Esophagus muscularis mucosa (tissue), 4 donors: ENCODE measurements at places on chromosomes 2 and 18.

- H3K36me3 ChIP-seq: no peaks in the 10 kb centered on the region
- H3K4me1 ChIP-seq: no peaks in the 10 kb centered on the region
- H3K4me3 ChIP-seq: no peak overlapping the region
- H3K27me3 ChIP-seq: no peaks in the 10 kb centered on the region
Observed at GRCh38 chr2:147416099-147416498, 428.7 kb upstream of the ACVR2A start.

DNA sequence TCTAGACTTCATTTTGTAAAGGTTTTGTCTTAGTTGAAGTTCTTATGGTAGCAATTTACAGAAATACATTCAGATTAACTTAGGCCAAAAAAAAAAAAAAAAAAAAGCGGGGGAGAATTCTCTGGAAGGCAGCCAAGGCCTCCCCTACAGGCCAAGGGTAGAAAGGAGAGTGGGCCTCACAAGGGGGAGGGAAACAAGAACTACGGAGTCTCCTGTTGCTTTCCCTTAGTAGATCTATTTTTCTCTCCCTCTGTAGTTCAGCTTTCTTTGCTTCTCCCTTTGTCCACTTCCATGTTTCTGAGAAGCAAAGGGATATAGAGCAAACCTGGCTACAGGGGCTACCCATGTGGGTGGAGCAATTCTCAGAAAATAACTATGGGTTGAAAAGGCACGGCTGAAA lies 2.4 kb upstream of the STK11IP start:
- peaks cover 17% of the 10 kb centered on the region for H3K4me1 ChIP-seq
- H3K4me3 ChIP-seq: no peak overlapping the region
- no peak for DNase-seq
- no peak overlapping the region for H3K27ac ChIP-seq

DNA sequence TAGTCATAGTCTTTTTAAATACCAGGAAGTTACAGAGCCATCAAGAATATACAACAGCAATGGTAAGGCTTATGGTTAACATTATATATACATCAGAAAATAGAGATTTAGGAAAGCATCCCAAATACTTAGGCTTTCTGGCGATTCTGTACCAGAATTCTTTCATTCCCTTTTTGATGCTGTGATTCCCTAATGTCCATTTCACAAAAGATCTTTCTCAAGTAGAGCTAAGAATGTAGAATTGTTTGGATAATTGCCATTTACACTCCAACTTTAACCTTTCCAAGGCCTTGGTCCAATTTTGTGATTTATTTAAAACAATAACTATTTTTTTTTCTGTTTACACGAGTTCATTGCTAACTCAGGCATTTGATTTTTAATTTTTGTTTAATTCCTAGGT lies 422.2 kb downstream of the MTX2 start:
- no peaks in the 10 kb centered on the region for H3K27me3 ChIP-seq
- no peak overlapping the region for H3K4me3 ChIP-seq
- no peaks in the 10 kb centered on the region for H3K36me3 ChIP-seq
- no peak for DNase-seq

DNA sequence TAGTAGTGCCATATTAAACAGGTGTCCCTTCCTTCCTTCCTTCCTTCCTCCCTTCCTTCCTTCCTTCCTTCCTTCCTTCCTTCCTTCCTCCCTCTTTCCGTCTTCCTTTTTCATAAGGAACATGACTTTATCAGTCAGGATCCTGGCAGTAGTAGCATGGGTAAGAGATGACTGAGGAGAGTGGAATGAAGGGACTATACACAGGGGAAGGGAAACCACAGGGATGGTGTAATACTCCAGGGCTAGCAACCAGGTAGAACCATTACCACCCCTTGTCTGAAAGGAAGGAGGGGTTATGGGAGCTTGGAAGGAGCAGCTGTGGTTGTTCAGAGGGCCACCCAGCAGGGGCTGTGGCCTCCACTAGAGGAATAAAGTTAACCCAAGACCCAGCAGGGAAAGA lies 23.2 kb upstream of the KDM3A start:
- no peaks in the 10 kb centered on the region for H3K36me3 ChIP-seq
- no peak overlapping the region for H3K27ac ChIP-seq
- no peaks in the 10 kb centered on the region for H3K27me3 ChIP-seq
- no peak for DNase-seq
- H3K4me1 ChIP-seq: no peaks in the 10 kb centered on the region

- H3K4me3 ChIP-seq: peak overlapping the region; percentile 52
- peak overlapping the region; percentile 88 for H3K27ac ChIP-seq
- DNase-seq: no peak
- H3K27me3 ChIP-seq: no peaks in the 10 kb centered on the region
- no peaks in the 10 kb centered on the region for H3K36me3 ChIP-seq
- peaks cover 40% of the 10 kb centered on the region for H3K4me1 ChIP-seq
Observed at GRCh38 chr18:3605486-3605952, 155.5 kb downstream of the TGIF1 start.

- peak overlapping the region; percentile 21 for H3K27ac ChIP-seq
- H3K4me1 ChIP-seq: peaks cover 25% of the 10 kb centered on the region
- DNase-seq: no peak
- no peak overlapping the region for H3K4me3 ChIP-seq
- H3K36me3 ChIP-seq: no peaks in the 10 kb centered on the region
- no peaks in the 10 kb centered on the region for H3K27me3 ChIP-seq
Observed at GRCh38 chr18:22713511-22713910, 219.6 kb upstream of the RBBP8 start.

GRCh38 chr2:121828281-121828731 lies 72.9 kb downstream of the TSN start:
- H3K27ac ChIP-seq: no peak overlapping the region
- no peaks in the 10 kb centered on the region for H3K27me3 ChIP-seq
- no peak for DNase-seq
- H3K4me3 ChIP-seq: no peak overlapping the region
- no peaks in the 10 kb centered on the region for H3K36me3 ChIP-seq

DNA sequence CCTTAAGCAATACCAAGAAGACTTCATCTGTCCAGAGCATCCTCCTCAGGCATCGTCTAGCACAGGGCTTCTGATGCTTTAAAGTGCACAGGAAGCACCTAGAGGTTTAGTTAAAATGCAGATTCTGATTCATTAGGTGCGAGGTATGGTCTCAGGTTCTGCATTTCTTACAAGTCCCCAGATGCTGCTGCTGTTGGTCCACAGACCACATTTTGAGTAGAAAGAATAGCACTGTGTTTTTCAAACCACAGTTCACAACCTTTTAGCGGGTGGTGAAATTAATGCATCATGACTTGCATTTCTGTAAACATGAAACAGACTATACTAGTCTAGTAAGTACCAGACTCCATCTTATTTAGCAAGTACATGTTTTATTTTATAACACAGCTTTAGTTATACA lies 134.6 kb downstream of the TMEFF2 start:
- no peaks in the 10 kb centered on the region for H3K36me3 ChIP-seq
- no peak overlapping the region for H3K4me3 ChIP-seq
- H3K4me1 ChIP-seq: no peaks in the 10 kb centered on the region

GRCh38 chr2:148338541-148338940 lies 306.0 kb upstream of the EPC2 start:
- no peaks in the 10 kb centered on the region for H3K4me1 ChIP-seq
- H3K27ac ChIP-seq: no peak overlapping the region
- no peak for DNase-seq
- H3K4me3 ChIP-seq: no peak overlapping the region

- no peaks in the 10 kb centered on the region for H3K4me1 ChIP-seq
- H3K36me3 ChIP-seq: no peaks in the 10 kb centered on the region
- no peak for DNase-seq
- peak overlapping the region; percentile 16 for H3K4me3 ChIP-seq
- no peaks in the 10 kb centered on the region for H3K27me3 ChIP-seq
Observed at GRCh38 chr2:181393472-181393871, 63.7 kb upstream of the ITGA4 start.

GRCh38 chr2:107338571-107338970 lies 452.6 kb upstream of the ST6GAL2 start:
- no peak for DNase-seq
- H3K4me1 ChIP-seq: no peaks in the 10 kb centered on the region

GRCh38 chr2:66283787-66284186 lies 151.1 kb upstream of the MEIS1 start:
- H3K36me3 ChIP-seq: no peaks in the 10 kb centered on the region
- DNase-seq: no peak
- H3K4me1 ChIP-seq: no peaks in the 10 kb centered on the region
- no peak overlapping the region for H3K27ac ChIP-seq
- H3K27me3 ChIP-seq: no peaks in the 10 kb centered on the region
- H3K4me3 ChIP-seq: no peak overlapping the region

GRCh38 chr2:19736191-19736831 lies 165.5 kb downstream of the TTC32 start:
- no peaks in the 10 kb centered on the region for H3K4me1 ChIP-seq
- no peak overlapping the region for H3K27ac ChIP-seq

- no peak for DNase-seq
- no peak overlapping the region for H3K27ac ChIP-seq
- H3K4me1 ChIP-seq: no peaks in the 10 kb centered on the region
- H3K27me3 ChIP-seq: no peaks in the 10 kb centered on the region
Observed at GRCh38 chr2:206863196-206863595, 76.1 kb upstream of the CPO start.

DNA sequence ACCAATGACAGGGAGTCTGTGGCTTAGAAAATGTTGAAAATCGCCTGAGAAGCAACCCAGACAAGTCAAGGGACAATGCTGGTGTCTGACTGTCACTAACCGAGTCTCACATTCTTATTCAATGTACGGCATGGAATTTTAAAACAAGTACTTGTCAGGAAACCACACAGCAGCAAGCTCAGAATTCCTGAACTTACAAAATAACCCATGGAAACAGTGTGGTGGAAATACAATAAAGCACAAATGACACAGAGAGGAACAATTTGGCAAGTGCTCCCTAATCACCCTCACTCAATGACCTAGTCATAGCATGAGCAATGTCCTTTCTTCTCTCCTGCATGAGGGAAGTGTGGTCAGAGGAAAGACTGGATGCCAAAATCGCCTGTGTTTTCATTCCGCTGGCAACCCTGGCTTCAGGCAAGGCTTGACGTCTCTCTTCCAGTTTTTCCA lies 154.0 kb downstream of the SATB2 start:
- no peaks in the 10 kb centered on the region for H3K4me1 ChIP-seq
- no peaks in the 10 kb centered on the region for H3K36me3 ChIP-seq
- H3K4me3 ChIP-seq: no peak overlapping the region
- no peaks in the 10 kb centered on the region for H3K27me3 ChIP-seq
- H3K27ac ChIP-seq: no peak overlapping the region

GRCh38 chr18:21163647-21164547 lies 52.3 kb upstream of the ROCK1 start:
- no peak for DNase-seq
- no peaks in the 10 kb centered on the region for H3K27me3 ChIP-seq
- no peak overlapping the region for H3K4me3 ChIP-seq
- H3K36me3 ChIP-seq: no peaks in the 10 kb centered on the region
- H3K27ac ChIP-seq: peak overlapping the region; percentile 60

GRCh38 chr2:162177301-162177700 lies 25.3 kb upstream of the GCG start:
- H3K27me3 ChIP-seq: no peaks in the 10 kb centered on the region
- H3K4me1 ChIP-seq: peaks cover 11% of the 10 kb centered on the region
- no peak for DNase-seq
- no peak overlapping the region for H3K4me3 ChIP-seq
- H3K36me3 ChIP-seq: no peaks in the 10 kb centered on the region
- no peak overlapping the region for H3K27ac ChIP-seq

- H3K36me3 ChIP-seq: no peaks in the 10 kb centered on the region
- H3K27me3 ChIP-seq: no peaks in the 10 kb centered on the region
- H3K4me1 ChIP-seq: no peaks in the 10 kb centered on the region
- DNase-seq: no peak
- H3K27ac ChIP-seq: no peak overlapping the region
Observed at GRCh38 chr2:222535477-222535876, 111.1 kb downstream of the SGPP2 start.

- no peak overlapping the region for H3K4me3 ChIP-seq
- no peaks in the 10 kb centered on the region for H3K27me3 ChIP-seq
- no peaks in the 10 kb centered on the region for H3K36me3 ChIP-seq
- peaks cover 51% of the 10 kb centered on the region for H3K4me1 ChIP-seq
Observed at GRCh38 chr2:66862885-66863650, 428.1 kb downstream of the MEIS1 start.

GRCh38 chr18:63905361-63905760 lies 2.4 kb upstream of the SERPINB10 start:
- H3K4me3 ChIP-seq: no peak overlapping the region
- no peaks in the 10 kb centered on the region for H3K27me3 ChIP-seq
- H3K36me3 ChIP-seq: no peaks in the 10 kb centered on the region
- no peak for DNase-seq

DNA sequence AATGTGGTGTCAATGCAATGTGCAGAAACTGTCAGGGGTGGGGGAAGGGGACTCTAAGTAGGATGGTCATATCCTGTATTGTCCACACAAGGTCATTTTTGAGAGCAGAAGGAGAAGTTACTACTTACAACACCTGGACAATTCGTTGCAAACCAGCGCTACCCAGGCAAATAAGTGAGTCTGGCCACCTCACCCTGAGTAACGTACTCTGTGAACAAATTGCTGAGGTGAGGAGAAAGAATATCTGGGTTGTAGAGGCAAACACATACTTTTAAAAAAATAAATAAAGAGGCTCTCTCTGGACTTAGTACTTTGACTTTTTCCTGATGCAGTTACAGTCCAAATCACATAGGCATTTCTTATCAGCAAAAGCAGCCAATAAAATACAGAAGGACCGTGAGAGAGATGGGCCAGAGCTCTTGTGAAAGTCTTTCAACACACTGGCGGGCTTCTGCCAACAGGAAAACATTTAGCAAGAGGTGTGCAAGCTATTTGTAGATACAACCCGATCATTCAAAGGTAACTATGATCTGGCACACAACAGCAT lies 268.2 kb upstream of the ID2 start:
- no peak for DNase-seq
- no peak overlapping the region for H3K4me3 ChIP-seq
- H3K27me3 ChIP-seq: no peaks in the 10 kb centered on the region

- peaks cover 23% of the 10 kb centered on the region for H3K4me1 ChIP-seq
- no peak overlapping the region for H3K4me3 ChIP-seq
- H3K27ac ChIP-seq: peak overlapping the region; percentile 23
- no peak for DNase-seq
- H3K27me3 ChIP-seq: no peaks in the 10 kb centered on the region
- no peaks in the 10 kb centered on the region for H3K36me3 ChIP-seq
Observed at GRCh38 chr2:41879235-41879916, 168.4 kb upstream of the PKDCC start.

- no peak for DNase-seq
- peaks cover 16% of the 10 kb centered on the region for H3K27me3 ChIP-seq
- no peak overlapping the region for H3K27ac ChIP-seq
- H3K4me1 ChIP-seq: no peaks in the 10 kb centered on the region
- no peak overlapping the region for H3K4me3 ChIP-seq
Observed at GRCh38 chr18:78630981-78631510, 348.6 kb upstream of the SALL3 start.

GRCh38 chr2:99974275-99974674 lies 168.1 kb downstream of the AFF3 start:
- no peaks in the 10 kb centered on the region for H3K27me3 ChIP-seq
- no peaks in the 10 kb centered on the region for H3K4me1 ChIP-seq
- H3K36me3 ChIP-seq: peaks cover 9% of the 10 kb centered on the region
- no peak overlapping the region for H3K27ac ChIP-seq

DNA sequence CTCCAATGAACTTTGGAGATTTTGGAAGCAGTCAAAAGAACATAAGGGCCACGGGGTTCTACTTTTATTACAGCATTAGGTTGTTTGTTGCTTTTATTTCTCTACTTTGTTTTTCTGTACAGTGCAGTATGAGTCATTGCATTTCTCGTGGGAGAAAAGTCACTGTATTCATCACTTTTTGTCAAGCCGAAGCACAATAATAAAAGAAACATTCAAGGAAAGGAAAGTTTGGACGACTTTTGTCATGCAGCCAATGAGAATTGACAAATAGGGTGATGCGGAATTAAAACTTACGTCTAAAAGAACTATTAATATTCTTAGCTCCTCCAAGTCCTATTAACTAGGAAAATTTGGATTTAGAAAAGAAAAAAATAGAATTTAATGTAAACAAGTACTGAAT lies 209.9 kb downstream of the TMEM182 start:
- no peaks in the 10 kb centered on the region for H3K27me3 ChIP-seq
- no peak for DNase-seq
- H3K4me3 ChIP-seq: no peak overlapping the region
- no peaks in the 10 kb centered on the region for H3K36me3 ChIP-seq
- H3K4me1 ChIP-seq: no peaks in the 10 kb centered on the region
- no peak overlapping the region for H3K27ac ChIP-seq
